ENCODE measurements at places on chromosomes 3 and 15.

DNA sequence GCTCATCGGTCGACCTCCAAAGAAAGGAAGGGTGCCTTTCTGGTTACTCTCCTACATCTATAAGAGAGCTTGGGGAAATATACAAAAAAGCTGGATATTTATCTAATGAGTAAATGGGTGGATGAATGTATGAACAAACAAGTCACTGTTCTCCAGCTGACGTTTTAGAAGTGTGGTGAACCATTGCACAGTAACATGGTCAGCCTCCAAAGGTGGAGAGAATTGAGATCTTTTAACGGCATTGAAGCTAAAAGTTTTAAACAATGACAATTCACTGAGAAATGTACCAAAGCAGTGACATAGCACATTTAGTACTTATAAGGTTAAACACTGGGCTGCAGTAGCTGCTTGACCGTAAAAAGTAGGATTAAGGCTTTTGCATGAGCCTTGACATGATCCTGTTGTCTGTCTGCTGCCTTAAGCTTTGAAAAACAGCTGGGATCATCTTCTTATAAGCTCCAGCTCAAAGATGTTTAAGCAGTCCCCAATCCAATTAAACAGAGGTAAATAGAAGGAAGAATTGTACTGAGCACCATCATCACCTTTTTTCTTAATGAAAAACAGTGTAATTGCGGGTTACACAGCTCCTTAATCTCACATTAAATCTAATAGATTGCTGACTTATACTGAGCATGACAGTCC is 222.9 kb downstream of the WDR72 start:
- DNase-seq = no peak

DNA sequence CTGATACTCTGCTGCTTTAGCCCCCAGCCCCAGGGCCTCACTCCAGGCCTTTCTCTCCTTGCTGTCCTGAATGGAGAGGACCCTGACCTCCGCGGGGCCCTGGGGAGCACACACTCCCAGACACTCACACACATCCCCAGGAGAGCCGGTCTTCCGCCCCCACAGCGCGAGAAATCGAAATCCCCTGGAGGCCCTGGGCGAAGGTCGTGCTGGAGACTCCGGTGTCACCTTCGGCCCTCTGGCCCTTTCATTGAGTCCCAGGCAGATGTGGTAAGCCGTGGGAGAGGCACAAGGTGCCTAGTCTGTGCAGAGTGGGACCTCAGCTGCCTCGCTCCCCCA is 848 bp upstream of the GOLGA8B start:
- DNase-seq = no peak

GRCh38 chr15:100731267-100732152 is 129.1 kb downstream of the ASB7 start:
- DNase-seq = no peak

DNA sequence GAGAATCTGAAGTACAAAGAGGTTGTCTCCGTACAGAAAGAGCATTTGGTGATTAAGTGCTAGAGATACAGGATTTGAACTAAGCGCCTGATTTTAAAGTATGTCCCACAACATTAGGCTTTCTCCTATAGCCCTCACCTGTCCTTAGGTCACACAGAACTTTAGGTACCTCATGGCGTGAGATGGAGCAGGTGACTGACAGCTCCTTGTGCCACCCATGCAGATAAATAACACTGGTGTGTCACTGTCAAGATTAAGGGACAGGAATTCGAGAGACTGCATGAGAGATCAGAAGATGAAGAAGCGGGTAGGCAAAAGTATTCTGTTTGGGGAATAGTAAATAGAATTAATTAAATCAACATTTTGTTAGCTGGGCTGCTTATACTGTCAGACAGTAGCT is 1.1 kb downstream of the BLM start:
- no peak for DNase-seq

DNA sequence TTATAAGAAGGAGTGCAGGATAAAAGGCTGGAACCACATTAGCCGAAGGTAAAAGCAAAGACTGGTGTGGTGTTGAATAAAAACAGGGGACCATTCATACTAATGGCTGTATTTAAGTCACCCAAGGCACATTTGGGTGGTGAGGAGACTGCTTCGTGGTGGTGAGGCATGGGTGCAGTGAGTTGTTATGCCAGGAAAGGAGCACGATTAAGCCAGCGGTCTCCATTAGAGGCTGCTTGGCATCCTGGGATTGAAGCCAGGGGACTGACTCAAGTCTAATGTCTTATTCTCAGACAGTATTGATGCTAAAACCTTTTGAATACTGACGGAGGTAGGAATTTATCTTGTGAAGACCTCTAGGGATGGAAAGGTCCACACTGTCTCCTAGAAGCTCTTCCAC is 21.9 kb downstream of the FEM1B start:
- DNase-seq = no peak

DNA sequence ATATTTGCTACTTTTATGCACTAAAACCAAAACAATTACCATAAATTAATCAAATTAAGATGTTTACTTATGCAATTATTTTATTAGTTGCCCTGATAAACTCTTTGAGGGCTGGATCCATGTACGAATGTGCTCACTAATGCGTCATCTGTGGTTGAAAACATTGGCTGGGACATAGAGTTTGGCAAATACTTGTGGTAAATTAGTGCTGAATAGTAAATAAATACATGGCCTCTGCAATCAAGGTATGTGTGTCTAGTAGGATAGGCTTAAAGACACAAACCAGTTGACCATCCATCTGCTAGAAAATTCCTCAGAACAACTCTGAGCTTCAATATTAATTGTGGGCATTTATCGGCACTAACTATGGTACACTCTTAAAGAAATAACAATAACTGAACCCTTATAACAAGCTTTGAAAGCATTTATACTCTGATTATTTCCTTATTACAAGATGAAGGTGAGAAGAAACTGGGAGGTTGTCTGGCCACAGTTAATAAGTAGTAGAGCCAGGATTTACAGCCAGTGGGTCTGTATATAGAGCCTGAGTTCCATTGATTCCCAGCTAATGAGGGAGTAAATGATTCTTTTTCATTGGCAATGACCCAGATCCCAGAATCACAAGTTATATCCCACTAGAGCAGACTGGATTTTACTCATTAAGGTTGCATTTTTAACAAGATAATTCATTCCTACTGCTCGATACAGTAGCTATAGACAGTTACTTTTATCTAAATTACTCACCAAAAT is 169.5 kb upstream of the CNTN6 start:
- DNase-seq = no peak

- no peak for DNase-seq
These were observed 504.9 kb upstream of the DPH6 start for GRCh38 chr15:36050899-36051298.

DNA sequence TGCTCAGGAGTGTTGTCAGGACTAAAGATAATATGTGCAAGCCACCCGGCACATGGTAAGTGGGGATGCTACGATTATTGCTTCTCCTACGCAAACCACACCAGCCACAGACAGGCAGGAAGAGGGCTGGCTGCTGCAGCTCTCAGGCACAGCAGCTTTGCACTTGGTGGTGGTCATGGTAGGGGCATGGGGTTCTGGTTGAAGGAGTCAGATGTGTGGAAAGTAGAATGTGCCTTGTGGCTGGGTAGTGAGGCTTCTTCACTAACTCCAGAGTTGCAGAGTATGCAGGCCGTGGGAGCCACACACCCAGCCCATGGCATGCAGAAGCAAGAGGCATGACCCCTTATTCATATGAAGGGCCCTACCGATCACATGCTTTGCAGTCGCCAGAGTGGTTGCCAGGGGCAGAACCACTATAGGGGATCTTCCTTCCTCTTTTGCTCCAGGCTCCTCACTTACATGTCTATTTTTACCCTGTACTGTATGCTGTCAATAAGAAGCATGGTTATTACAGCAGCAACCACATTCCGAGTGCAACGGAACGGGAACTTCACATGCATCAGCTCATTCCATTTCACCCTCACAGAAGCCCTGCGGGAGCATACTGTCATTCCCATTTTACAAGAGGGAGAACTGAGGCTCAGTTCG is 59.2 kb upstream of the HERC1 start:
- DNase-seq = no peak

- no peak for DNase-seq
These were observed 95.9 kb upstream of the RNF7 start for GRCh38 chr3:141642215-141642614.

DNA sequence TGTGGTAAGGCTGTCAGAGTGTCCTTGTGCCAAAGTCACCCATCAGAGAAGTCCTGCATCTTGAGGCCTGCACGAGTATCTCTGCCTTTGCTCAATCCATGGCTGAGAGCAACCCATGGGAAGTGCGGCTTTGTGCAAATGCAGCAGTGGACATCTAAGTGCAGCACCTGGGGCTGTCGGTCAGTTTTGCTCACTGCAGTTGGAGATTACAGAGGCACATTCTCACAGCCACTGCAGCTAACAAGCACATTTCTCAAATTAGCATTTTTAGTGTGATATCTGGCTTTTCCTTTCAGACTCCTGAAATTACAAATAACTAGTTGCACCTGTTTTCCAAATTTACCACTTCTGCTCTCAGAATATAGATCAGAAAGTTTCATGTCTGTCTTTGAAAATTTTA is 81.5 kb upstream of the DAZL start:
- no peak for DNase-seq

- no peak for DNase-seq
These were observed 34.0 kb upstream of the ACTL6A start for GRCh38 chr3:179528772-179529171.

- no peak for DNase-seq
These were observed 25.0 kb downstream of the TCAIM start for GRCh38 chr3:44363591-44363990.

- no peak for DNase-seq
These were observed 1549.3 kb downstream of the OTOL1 start for GRCh38 chr3:163045945-163046344.

DNA sequence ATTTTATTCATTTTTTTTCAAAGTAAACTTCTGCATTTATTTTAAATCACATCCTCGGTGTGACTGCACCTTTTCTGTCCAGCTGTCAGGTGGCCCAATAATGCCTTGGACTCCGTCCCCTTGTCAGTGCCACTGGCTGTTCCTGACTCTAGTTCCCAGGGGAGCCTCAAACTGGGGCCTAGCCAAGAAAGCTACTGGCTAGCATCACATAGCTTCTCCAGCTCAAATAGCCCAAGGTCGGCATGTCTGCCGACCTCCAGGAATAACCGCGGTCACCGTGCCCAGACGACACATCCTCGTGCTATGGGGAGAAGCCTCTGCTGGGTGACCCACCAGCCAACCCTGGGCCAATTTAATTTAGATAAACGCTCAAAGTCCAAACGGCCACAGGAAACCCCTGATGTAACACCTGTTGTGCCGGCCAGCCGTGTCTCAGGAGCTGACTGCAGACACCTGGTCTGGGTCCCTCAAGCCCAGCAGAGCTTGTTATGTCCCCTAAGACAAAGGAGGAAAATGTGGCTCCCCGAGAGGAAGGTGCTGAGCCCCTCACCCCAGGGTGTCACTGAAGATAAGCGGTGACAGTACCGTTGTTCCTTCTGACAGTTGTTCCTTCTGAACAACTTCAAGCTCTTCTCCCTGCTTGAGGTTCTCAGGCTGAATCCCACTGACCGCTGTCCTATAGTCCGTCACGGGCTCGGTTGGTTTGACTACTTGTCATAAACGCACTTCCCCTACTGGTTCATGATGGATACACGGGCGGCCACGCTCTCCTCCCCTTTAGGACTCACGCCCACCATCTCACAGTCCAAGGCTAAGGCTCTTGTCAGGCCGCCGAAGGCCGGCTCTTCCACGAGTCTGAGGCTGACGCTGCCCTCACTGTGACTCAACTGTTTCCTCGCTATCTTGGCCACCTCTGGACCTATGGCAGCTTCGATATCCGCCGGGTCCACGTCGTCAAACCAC is 126.2 kb downstream of the KLF13 start:
- no peak for DNase-seq

DNA sequence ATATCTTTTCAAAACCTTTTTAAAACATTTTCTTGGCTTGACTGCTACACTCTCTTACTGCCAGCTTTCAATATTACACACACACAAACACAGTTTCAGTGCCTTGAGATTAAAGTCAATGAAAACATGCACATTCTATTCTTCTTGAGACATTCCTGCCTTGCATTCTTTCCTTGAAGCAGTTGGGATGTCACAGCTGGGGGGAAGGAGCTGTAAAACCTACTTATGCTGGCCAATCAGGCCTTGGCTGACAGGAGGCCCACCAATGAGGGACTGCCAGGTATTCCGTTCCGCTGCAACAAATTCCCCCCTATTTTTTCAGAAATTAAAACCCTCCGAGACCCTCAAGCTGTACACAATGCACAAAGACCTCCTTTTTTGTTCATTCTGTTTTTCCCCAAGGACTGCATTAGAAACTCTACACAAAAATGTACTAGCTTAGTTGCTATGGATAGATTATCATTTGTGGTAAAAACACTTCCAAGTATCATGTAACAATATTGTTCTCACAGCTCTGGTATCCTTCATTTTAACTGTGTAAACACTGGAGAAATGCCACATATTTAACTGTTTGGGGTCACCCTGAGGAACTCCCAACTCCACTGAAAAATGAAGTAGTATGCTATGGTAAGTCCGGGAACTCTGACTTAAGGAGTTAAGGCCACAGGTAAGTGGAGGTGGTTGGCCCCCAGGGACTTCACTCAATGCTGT is 18.5 kb downstream of the FSTL1 start:
- peak; percentile 84 for DNase-seq

- peak; percentile 48 for DNase-seq
These were observed 48.7 kb downstream of the COL8A1 start for GRCh38 chr3:99686955-99687612.

GRCh38 chr15:52179278-52180195 is 11.7 kb downstream of the GNB5 start:
- peak; percentile 29 for DNase-seq

DNA sequence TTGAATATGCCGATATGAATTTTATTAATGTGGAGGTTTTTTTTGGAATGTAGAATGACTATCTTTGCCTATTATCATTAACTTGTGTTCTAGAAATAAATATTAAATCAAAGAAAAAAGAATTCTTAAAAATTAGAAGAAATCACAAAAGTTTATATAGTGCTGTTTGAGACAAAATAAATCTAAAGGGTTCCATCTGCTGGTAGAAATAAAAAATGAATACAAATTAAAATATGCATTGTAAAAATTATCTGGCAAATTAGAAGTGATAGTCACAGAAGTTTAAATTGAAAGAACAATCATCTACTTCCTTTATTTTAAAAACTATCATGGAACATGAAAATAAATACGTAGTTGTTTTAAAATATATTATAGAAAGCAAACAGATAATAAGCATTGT is 22.7 kb upstream of the ZBTB20 start:
- DNase-seq = no peak

- no peak for DNase-seq
These were observed 112.7 kb downstream of the NFKBIZ start for GRCh38 chr3:101962055-101962454.

DNA sequence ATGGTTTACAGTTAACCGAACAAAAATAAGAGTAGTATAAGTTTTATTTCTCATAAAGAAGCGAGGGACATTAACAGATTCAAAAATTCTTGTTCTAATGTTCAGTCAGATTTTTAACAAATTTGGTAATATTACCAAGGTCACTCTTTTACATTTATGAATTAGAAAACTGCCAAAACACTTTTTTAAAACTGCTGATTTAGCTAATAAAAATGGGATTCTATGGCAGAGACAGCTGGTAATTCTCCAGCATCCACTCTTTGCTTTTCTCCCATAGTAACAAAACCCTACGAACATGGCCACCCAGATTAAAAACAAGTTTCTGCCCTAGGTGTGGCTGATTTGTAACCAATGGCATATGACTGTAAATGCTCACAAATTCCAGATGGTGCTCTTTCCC is 71.2 kb downstream of the GPR160 start:
- no peak for DNase-seq
